ENCODE measurements at places on chromosomes 2 and 18.

DNA sequence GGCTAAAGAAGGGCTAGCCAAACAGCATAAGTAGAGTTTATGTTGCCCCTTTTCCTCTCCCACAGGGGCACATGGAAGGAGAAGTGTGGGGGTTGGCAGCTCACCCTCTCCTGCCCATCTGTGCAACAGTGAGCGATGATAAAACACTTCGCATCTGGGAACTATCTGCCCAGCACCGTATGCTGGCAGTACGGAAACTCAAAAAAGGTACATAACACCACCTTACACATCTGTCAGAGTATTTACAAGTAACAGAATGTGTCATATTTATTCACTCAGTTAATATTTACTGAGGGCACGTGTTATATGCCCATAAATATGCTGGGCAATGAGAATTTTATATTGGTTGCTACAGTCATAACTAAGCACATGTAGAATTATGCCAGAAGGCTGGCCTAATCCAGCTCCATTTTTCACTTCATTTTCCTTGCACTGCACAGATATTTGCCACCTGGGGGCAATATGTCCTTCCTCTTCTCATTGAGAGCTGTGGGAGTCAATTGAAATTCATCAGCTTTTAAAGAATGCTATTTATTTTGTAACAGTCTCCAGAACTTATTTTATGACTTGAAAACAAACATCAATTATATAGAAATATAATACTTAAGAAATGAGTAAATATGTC lies 150.6 kb downstream of the RTN4 start:
- DNase-seq, result no peak

DNA sequence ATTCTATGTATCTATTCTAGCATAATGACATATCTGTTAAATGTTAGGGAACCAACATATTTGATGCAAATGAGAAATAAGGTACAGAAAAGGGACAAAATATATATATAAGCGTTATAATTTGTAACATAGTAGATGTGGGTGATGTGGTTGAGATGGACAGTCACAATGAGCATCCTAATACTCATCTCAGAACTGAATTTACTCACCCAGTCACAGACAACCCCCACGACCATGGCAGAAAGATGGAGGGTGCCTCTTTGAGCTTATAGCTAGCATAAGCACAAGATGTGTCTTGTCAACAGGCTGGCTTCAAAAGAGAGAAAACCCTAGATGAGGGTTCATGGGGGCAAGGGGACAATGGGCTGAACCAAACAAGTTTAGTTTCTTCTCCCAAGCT lies 9.1 kb upstream of the DSG3 start:
- DNase-seq, result no peak

DNA sequence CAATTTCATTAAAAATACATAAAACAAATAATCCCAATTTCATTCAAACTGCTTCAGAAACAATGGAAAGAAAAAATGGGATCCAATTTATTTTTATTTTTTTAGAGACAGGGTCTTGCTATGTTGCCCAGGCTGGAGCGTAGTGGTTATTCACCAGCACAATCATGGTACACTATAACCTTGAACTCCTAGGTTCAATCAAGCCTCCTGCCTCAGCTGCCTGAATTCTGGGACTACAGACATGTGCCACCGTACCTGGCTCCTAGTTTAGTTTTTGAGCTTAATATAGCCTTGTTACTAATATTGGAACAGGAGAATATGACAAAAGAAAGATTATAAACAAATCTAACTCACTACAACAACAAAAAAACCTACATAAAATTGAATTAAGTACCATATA lies 34.2 kb downstream of the SAP130 start:
- DNase-seq, result no peak

- DNase-seq, result no peak
These were observed 9.0 kb downstream of the ENOSF1 start for GRCh38 chr18:703213-703967.

GRCh38 chr2:190904640-190905261 lies 24.1 kb downstream of the GLS start:
- no peak for DNase-seq

GRCh38 chr2:189179570-189179950 lies at the start of gene COL5A2:
TSS of gene COL5A2 (minus strand) at chr2:189179761. CDS start at chr2:189179604, 157 bp downstream.
- DNase-seq, result no peak

GRCh38 chr2:191250986-191251385 lies 5.8 kb downstream of the MYO1B start:
- no peak for DNase-seq

Data from stimulated activated CD8-positive, alpha-beta memory T cell treated with anti-CD3 and anti-CD28 coated beads, Interleukin-4, amount 100 ng/mL, for 1 hour (primary cell).